ENCODE measurements at places on chromosomes 5 and 9.

- peak; percentile 70 for DNase-seq
Measured at GRCh38 chr5:90264689-90265544, 144.6 kb downstream of the CETN3 start.

DNA sequence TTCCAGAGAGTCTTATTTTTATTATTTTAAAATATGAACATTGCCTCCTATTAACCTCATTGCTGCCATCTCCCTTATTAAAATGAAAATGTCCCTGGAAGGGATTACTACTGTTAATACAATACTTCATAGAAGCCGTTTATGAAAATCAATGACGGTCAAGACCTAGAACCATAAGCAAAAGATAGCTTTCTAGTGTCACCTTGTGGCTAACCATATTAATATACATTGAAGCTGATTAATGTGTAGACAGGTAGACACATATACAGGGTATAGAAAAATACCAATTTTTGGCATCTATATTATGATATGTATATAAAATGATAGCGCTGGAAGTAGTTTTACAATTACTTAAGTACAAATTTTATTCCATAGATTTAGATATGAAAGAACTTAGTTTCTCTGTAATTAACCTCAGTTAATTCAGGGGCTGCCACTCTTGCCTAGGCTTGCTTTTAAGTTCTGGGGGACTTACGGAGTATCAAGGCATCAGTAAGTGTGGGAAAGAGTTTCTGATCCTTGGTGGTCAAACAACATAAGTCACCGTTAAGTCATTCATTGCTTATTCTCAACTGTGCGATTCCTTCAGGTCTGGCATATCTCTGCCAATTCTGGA is 2.5 kb upstream of the YTHDC2 start:
- DNase-seq, result no peak

- DNase-seq, result no peak
Measured at GRCh38 chr5:172548981-172549687, 91.9 kb upstream of the NEURL1B start.

- no peak for DNase-seq
Measured at GRCh38 chr9:84867186-84867585, 197.7 kb downstream of the NTRK2 start.

- DNase-seq, result no peak
Measured at GRCh38 chr5:179371681-179372680, 26.7 kb upstream of the ADAMTS2 start.

DNA sequence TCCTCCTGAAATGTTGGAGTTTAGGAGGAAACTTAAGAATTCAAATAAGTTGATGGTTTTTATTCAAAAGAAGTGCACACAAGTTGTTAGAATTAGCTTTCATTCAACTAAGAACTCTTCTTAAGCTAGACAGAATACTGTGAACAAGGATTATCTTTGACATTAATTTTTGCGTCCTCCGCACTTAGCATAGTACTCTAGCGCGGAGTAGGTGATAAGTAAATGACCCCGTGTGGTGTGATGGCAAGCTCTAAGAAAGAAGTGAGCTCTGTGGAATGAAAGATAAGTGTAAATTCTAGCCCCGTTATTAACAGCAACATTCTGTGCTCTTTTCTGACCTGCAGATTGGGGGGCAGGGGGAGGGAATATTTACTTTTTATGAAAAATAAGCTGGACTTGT is 1.0 kb downstream of the BRIX1 start:
- DNase-seq, result no peak

DNA sequence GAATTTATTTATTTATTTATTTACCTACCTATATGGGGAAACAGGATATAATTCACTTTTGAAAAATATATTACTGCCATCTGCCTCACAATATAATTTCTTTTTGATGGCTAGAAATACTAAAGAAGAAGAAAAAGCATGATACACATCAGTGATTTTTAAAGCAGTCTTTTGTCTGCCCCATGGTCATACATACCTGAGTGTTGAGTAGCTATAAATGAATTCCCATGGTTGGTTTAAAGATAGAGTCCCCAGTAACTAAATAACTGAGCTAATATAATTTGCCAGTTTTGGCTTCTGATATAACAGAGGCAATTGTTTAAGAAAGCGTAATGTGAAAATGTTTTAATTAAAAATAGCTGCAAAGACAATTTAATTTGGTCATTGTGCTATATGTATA is 447.8 kb downstream of the PDE4D start:
- no peak for DNase-seq

GRCh38 chr5:173984218-173984617 is 4.8 kb upstream of the C5orf47 start:
- DNase-seq, result no peak

- no peak for DNase-seq
Measured at GRCh38 chr9:10843151-10843550, 230.3 kb upstream of the PTPRD start.

- no peak for DNase-seq
Measured at GRCh38 chr5:166551384-166551783, 1740.1 kb upstream of the WWC1 start.

DNA sequence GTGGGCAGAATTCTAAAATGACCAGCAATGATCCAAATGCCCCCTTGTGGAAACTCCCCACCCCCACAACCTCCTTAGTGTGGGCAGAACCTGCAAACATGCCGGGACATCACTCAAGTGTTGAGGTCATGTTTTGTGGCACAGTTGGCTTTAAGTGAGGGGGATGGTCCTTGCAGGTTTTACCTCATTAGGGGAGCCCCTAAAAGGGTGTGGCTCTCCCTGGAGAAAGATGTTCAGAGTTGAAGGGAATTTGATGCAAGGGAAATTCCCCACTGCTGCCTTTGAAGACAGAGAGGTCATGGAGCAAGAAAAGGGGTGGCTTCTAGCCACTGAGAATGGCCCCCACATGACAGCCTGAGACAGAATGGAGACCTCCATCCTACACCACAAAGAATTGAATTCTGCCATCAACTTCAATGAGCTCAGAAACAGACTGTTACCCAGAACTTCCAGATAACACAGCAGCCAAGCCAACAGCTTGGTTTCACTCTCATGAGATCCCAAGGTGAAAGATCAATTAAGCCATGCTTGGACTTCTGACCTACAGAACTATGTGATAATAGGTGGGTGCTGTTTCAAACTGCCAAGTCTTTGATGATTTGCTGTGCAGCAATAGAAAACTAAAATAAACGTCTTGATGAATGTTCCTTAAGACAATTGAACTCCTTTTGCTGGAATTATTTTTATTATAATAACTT is 103.4 kb downstream of the MED10 start:
- DNase-seq, result no peak

DNA sequence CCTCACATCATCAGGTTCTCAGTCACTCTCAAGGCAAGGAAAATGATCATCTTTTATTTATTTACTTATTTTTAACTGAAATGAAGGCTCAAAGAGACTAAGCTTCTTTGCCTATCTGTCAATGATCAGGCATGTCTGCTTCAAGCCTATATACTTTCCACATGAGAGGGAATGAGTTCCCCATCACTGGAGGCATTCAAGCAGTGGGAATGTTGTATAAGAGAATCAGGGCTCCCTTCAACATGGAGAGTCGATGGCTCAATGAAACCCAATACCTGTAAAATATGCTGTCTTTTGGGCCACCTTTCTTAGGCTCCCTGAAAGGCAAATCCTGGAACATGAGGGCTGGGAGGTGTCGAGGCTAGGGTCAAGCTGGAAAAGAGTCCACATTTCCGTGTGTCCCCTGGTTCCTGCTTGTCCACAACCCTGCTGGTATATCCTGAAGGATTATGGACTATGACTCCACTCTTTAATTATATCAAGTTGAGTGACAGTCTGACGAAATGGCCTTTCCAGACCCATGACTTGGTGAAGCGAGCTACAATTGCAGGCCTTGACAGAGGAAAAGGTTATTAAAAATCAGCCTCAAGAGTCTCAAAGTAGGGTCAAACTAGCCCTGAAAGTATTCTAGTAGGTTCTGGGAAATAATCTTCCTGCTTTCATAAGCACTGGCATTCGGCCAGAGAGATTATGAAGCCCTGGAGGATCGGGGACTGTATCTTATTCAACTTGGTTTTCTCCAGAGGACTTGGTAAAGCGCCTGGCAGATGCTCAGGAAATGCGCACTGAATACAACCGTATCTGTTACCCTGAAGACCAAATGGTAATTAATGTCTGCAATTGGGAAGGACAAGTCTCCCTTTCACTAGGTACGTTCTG is 145.9 kb upstream of the TBC1D2 start:
- DNase-seq, result no peak

DNA sequence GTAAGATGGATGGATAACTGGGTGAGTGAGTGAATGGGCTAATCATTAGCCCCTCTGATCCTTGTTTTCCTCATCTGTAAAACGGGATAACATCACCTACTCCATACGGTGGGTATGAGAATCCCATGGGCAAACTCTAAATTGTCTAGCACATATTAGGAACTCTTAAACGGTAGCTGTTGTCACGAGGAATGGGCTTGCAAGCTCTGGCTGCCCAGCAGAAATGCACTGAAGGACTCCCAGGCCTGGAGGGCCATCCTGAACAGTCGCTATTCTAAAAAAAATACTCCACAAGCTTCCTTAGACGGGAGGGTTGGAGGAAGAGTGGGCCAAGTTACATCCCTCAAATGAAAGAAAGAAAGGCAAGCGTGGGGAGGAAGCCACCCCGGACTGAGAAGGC is 711 bp upstream of the POU4F3 start:
- DNase-seq, result no peak

- no peak for DNase-seq
Measured at GRCh38 chr9:34341659-34342295, 12.4 kb downstream of the NUDT2 start.

DNA sequence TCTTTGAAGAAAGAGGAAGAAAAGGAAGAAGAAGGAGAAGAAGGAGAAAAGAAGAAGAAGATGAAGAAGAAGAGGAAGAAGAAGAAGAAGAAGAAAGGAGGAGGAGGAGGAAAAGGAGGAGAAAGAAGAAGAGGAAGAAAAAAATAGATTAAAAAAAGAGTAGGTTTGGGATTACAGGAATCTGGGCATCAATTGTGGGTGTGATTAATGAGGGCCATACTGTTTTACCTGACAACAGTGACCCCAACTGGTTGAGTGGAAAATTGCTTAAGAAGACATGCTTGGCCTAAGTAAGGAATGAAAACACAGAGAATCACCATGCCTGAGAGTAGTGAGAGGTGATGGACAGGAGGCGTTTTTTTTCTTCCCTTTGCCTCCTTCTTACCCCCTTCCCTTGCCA is 114.6 kb downstream of the FAM170A start:
- DNase-seq, result no peak

GRCh38 chr5:154933537-154933936 is 4.5 kb downstream of the GEMIN5 start:
- no peak for DNase-seq

DNA sequence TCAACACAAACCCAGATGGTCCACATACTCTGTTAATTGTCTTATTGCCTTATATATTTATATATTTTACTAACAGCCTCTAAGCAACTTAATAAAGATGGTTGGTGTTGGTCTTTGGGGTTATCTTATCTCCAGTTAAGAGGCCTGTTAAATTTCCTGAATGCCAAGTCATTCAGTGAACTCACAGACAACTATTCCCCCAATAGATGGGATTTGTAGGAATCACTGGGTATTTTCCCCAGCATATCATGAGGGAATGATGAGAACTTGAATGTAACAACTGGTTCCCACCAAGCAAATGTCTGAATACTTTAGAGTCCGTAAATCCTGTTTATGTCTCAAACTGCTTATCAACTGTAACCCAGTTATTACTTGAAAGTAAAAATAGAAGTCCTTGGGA is 42.7 kb upstream of the RETREG1 start:
- DNase-seq, result no peak

DNA sequence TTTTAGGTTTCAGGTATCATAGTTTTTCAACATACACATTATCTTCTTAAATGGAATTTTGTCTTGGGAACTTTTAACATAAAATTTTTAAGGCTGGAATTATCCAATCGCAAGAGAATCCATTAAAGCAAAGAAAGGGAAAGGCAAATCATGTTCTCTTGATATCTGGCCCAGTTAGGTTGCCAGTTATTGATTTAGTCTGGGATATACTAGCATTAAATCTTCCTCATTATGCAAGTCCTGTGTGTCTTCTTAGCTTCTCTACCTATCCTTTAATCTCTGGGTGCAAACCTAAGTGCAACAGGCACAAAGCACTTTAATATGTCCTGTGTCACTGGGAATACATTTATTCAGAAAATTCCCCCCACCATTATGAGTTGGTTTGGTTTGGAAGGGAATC is 75.4 kb upstream of the CNTLN start:
- no peak for DNase-seq

- DNase-seq, result no peak
Measured at GRCh38 chr9:126756876-126757415, 47.9 kb upstream of the ZBTB43 start.

DNA sequence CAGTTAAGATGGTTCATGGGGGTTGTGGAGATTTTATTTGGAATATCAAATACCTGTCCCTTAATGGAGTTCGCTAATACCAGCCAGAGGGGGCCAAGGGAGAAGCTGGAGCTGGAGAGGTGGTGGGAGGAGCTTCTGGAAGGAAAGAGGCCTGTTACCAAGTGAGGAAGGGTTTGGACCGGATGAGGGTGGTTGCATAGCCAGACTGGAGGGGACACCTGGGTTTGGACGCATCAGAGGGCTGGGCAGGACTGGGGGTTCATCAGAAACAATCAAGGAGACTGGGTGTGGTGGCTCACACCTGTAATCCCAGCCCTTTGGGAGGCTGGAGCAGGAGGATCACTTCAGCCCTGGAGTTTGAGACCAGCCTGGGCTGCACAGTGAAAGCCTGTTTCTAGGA is 111.8 kb upstream of the IER5L start:
- DNase-seq, result no peak

DNA sequence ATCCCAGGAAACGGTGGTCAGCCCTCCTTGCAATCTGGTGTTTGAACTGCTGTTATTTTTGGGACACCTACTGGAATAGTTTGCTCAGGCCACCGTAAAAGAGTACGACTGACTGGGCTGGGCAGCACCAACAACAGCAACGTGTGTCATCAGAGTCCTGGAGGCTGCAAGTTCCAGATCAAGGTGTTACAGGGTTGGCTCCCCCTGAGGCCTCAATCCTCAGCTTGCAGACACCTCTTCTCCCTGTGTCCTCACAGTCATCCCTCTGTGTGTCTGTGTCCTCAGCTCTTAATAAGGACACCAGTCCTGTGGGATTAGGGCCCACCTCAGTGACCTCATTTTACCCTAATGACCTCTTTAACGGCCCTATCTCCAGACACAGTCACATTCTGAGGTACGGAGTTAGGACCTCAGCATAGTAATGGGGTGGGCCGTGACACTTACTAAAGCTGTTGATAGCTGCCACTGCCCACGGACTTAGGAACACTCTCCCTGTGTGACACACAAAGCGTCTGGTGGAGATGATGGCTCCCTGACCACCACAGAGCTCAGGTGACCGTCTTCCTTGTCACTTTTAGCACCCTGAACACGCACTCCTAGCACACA is 16.8 kb downstream of the GLT6D1 start:
- DNase-seq, result no peak

DNA sequence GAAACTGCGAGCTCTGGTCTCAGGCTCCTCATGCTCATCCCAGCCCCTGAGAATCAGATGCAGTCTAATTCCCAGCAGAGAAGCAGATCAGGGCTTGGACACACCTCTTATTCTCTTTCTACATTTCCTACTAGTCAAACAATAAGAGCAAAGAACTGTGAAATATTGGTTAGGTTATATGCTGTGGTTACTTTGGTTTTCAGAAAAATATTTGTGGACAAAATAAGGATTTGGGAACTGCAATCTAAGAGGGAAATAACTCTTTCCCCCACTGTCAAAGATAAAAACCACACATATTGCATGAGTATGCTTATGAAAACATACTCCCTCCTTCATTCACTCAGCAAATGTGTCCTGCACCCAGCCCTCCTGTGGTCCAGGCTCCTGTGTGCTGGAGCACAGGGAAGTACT is 164.5 kb upstream of the S1PR3 start:
- DNase-seq, result no peak

All from mesothelial cell of epicardium (in vitro differentiated cells).